CD4-positive, alpha-beta T cell treated with Interleukin-17A for 4 hours (primary cell): ENCODE measurements at places on chromosomes 16 and 17.

DNA sequence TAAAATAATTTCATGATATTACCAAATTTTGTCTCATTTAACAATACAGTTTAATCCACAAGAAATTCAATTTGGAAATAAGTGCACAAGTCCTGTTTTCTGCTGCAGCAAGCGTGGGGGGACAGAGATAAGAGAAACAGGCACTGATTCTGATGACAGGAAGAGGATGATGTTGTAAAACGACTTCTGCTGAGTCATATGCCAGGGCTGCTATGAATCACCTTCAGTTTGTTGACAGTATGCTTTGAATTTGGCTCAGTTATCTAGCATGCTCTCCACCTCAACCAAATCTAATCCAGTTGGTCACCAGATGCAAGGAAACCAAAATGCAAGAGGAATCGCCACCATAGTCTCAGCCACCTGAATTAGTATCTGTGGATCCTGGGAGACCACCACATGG is 244.1 kb upstream of the MON1B start:
- no peak for DNase-seq

DNA sequence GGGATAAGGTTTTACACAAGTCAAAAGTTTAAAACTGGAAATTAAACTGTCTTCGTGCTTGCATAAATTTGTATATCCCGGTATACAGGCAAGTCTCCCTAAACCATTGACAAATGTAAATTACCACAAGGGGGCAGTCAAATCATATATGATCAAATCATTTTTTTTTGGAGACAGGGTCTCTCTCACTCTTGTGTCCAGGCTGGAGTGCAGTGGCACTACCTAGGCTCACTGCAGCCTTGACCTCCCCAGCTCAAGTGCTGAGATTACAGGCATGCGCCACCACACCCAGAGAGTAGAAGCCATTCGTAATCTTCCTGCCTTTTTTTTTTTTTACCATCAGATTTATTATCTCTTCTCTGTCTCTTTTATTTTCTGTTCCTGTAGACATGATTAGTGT is 18.5 kb downstream of the TOP2A start:
- peak; percentile 8 for DNase-seq

GRCh38 chr17:69539781-69540319 is 125.4 kb downstream of the MAP2K6 start:
- no peak for DNase-seq

DNA sequence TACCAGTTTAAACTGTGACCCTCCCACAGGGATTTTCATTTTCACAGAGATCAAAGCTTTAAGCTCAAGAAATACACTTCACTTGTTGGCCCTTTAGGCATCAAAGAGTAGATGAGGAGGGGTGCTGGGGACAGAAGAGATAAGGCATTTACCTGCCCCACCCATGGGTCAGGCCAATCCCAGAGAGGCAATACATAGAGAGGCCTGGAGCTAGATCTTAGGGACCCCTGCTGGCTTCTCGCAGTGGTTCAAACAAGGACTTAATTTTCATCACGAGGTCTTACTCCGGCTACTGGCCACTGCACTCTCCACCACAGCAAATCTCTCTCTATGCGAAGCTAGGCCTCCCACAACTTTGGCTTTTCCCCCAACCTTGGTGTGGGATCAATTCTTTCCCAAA is 46.6 kb downstream of the NOG start:
- DNase-seq: peak; percentile 33

DNA sequence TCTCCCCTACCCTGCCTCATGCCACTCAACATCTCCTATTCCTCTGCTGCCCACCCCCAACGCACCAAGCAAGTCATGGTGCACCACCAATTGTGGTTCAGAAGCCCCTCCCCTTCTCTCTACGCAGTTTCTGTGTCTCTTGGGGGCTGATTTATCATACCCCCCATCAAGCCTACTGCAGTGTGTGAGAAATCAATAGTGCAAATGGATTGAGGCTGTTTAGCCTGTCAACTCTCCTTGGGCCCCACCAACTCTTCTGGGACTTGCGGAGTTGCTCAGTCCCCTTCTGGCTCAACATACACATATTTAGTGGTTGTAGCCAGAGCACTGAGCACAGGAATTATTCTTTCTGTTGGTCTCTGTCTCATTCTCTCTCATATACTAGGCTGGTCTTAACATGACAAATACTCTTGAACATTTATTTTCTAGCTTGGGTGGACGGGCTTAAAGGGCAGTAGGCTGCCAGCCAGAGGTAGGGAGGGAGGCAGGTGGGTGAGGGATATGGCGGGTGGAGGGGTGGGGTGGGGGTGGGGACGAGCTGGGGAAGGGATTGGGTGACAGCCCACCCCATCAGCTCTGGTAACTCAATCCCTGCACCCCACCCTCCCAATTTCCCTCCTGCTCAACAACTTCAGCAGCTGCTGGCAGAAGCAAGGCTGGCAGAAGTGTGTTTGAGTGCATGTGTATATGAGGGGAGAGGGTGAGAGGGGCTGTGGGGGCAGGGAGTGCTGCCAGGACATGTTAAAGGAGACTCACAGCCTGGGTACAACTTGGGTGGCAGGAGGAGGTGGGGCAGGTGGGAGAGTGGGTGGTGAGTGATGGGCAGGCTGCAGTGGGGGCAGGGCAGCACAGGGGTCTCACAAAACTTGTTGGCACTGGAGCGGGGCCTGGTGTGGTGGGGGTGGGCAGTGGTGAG is 4.9 kb downstream of the RARA start:
- DNase-seq: no peak
